Keratinocyte (primary cell): ENCODE measurements at places on chromosomes 2 and 18.
A peak's percentile ranks its signal among the peaks of the same experiment; 100 is the strongest.

GRCh38 chr2:23602116-23602515 is 217.1 kb downstream of the KLHL29 start:
- no peak for DNase-seq

DNA sequence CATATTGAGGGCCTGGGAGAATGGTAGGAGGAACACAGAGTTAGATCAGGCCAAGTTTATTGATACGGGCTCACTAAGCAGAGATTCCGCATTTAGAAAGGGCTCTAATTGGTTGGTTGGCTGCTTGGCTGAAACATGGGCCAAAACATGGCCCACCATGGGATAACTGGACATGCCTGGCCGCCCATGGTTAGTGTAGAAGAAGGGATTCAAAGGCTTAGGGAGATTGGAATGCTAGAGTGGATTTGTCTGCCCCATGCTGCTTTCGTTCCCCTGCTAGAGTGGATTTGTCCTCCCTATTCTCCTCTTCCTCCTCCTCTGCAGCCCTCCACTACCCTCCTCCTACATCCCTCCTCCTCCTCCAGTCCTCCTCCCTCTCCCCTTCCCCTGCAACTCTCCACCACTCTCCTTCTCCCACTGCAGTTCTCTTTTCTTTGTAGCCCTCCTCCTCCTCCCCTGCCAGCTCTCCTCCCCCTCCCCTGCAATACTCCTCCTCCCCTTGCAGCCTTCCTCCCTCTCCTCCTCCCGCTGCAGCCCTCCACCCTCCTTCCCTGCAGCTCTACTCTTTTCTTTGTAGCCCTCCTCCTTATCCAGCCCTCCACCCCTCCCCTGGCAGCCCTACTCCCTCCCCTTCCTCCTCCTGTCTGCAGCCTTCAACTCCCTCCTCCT is 17.2 kb downstream of the BOK start:
- no peak for DNase-seq

- no peak for DNase-seq
Measured at GRCh38 chr2:224894356-224894755, 147.9 kb downstream of the DOCK10 start.

GRCh38 chr2:95346738-95347671 is 49.9 kb downstream of the KCNIP3 start:
- DNase-seq: no peak

- DNase-seq: no peak
Measured at GRCh38 chr2:20447437-20448245, 767 bp downstream of the RHOB start.

DNA sequence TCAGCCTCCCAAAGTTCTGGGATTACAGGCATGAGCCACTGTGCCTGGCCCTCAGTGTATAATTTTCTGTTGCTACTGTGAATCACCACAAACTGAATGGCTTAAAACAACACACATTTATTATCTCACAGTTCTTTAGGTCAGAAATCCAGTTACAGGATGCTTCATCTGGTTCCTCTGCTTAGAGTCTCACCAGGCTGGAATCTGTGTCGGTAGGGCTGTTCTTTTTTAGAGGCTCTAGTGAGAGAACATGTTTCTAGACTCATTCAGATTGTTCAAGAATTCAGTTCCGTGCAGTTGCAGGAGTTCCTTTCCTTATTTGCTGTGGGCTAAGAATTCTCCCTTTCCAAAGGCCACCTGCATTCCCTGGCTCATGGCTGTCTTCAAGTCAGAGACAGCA is 22.2 kb downstream of the CCDC121 start:
- no peak for DNase-seq

DNA sequence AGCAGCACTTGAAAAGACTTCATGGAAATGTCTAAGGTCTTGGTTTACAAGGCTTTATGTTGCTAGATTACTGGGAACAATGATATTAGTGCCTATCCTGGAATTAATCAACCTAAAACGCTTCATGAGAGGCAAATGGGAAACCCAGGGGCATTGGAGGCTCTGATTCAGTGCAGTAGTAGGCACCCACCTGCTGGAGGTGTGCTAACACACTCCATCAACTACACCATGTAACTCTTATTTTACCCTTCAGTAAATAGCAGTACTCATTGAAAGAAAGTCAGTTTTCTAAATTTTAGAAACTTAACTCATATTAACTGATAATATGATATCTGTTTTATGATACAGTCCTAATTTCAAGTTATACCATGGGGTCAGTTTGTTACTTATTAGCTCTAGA is 17.4 kb upstream of the HNRNPA3 start:
- no peak for DNase-seq

GRCh38 chr2:9206991-9207640 is 504 bp downstream of the ASAP2 start:
- DNase-seq: no peak

GRCh38 chr2:20976527-20976926 is 67.3 kb downstream of the APOB start:
- no peak for DNase-seq

- DNase-seq: no peak
Measured at GRCh38 chr2:3624059-3624794, 29.3 kb downstream of the COLEC11 start.

- DNase-seq: no peak
Measured at GRCh38 chr2:181959508-181959907, 26.1 kb upstream of the PPP1R1C start.

DNA sequence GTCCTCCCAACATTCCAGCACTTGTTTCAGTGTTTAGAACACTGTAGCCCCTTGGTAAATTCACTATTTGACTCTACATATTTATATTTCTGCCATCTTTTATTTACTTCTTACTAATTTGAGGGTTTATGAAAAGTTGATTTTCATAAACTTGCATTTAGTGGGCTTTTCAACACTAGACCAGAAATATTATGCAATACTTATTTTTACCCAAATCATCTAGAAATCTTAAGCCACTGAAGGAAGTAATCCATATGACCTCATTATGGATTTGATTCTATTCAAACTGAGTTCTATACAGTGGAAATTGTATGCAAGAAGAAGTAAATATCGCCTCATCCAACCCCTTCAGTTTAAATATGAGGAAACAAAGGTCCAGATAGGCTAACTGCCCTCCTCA is 92.6 kb upstream of the VRK2 start:
- no peak for DNase-seq

DNA sequence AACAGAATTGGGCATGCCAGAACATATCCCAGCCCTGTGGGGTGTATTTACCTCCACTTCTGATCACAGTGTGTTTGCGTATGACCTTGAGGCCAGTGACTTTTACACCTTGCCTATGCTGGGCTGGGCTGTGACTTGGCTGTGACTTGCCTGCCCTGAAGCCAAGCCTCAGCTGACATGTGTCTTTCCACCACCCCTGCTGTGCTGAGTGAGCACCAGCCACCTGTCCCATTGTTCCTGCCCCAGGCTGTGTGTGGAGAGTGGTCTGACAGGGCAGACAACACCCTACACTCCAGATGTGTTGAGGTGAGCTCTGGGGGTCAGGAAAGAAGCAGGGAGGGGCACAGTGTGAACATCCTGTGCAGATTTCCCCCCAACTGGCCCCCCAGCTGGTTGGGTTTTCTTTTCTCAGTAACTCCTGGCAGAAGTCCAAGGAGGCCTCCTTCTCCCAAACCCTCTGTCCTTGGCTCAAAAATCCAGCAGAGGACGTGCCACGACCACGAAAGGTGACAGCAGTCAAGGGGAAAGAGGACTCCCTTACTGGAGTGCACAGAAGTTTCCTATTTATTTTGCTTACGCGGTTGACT is 5.1 kb upstream of the STEAP3 start:
- DNase-seq: no peak

- no peak for DNase-seq
Measured at GRCh38 chr18:2826581-2826980, 20.2 kb upstream of the EMILIN2 start.

- DNase-seq: no peak
Measured at GRCh38 chr2:145957929-145958328, 1438.0 kb upstream of the ZEB2 start.

DNA sequence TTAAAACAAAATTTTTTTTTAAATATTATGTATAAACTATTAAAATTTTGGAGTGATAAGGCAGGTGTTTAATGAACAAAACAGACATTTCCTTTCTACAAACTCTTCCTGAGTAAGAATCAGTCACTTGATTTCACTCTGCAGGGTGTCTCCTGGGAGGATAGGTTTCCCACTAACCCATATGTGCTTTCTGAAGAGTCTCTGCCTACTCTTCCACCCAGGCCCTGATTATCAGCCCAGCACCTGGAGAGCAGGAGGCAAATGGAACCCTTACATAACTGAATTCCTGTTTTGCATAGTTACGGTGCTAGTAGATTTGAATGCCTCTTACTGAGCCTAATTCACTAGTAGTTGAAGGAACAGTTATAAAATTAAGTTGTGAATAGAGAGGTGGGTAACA is 1718.6 kb downstream of the SUCLG1 start:
- DNase-seq: no peak

- no peak for DNase-seq
Measured at GRCh38 chr2:132670496-132671150, 618 bp upstream of the LYPD1 start.

DNA sequence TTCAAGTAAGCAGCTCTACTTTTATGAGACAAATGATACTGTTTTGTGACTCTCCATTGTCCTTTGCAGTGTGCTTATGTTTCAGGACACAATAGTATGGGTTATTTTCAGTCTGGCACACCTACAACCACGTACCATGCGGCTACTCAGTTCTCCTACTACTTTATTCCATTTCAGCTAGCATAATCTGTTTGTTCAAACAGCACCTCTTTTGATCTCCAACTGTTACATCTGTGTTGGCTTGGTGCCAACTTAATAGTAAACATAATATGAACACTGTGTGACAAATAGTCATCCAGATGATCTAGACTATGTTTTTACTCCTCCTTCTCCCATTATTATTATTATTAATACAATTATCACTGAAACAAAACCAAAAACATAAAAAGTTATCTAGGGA is 40.5 kb downstream of the MYO3B start:
- DNase-seq: no peak

- peak; percentile 96 for DNase-seq
Measured at GRCh38 chr2:231642631-231643494, 50.2 kb downstream of the TEX44 start.

DNA sequence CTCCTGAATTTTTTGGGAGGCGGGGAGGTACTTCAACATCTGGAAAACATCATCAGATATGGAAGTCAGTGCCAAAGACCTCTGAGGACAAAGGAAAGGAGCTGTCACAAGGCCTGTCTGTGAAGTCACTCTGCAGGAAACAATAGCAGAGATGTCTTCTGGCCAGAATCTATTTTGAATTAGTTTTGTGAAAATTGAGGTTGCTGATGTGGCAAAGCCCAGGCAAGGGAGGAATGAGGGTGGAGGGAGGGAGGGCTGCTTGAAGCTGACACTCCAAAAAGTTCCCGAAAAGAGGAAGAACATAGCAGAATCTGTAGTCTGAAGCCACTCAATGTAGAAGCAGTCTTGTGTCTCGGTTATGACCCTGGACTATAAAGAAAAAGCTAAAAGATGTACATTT is 151.1 kb upstream of the LHCGR start:
- no peak for DNase-seq

DNA sequence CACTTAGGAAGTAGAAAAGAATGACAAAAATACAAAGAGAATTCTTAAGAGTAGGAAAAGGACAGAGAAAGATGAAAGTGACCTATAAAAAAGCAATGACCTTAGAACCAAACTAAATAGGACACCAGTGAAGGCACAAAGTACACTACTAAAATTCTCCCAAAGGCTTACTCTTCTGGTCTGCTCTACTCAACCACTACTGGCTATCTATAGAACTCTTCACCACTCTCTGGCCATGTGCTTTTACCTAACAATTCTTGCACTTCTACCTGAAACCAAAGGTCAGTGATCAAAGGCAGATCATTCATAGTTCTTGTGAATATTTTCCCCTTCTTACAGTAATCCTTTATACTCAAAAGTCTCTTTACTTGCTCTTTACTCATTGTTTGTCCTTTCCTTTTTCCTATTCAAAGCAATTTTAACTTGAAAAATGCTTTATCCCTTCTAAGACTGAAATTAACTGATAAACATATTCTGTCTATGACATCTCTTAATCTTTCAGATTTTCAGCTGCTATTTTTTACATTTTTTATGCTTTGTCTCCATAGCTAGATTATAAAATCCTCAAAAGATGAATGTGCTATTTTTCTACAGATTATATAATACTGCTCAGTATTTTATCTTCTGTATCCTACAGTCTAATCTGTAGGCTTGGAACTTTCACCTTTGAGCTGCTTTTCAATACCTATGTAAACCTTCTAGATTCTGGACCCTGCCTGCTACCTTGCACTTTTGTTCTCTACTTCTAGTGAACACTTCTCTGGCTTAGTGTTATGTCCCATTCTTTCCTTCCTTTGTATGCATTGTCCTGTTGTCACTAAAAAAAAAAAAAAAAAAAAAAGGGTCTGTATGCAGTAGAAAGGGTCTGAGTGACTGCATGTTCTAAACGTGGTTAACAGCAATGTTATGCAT is 64.6 kb downstream of the NCKAP1 start:
- no peak for DNase-seq

- no peak for DNase-seq
Measured at GRCh38 chr2:175156534-175156933, 11.5 kb downstream of the ATF2 start.

GRCh38 chr2:102637358-102637757 is 18.0 kb downstream of the SLC9A2 start:
- DNase-seq: no peak

DNA sequence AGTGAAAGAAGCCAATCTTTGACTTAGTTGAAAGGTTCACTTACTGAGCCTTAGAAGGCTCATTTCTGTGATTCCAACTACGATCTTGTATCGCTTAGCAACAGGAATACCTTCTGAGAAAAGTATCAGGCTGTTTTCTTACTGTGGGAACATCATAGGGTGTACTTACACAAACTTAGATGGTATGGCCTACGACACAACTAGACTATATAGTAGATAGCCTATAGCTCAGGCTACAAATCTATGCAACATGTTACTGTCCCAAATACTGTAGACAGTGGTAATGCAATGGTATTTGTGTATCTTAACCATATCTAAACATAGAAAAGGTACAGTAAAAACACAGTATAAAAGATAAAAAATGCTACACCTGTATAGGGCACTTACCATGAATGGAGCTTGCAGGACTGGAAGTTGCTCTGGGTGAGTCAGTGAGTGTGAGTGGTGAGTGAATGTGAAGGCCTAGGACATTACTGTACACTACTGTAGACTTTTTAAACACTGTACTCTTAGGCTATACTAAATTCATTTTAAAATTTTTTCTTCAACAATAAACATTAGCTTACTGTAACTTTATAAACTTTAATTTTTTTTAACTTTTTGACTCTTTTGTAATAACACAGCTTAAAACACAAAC is 148.8 kb upstream of the STON1 start:
- no peak for DNase-seq

DNA sequence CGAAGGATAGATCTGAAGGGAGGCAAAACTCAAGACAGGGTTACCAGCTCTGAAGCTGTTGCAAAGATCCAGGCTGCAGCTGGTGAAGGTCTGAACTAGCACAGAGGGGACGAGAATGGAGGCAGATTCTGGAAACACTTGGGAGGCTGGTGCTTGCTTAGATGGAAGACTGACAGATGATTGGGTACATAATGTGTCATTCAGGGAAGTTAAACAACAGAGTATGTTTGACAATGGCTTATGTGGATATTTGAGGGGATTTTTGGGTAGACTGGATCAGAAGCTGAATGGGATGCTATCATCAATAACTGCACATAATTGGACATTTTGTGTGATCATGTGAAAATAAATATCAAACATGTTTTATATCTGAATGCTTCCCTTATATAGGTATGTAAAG is 2.3 kb upstream of the ZNF396 start:
- DNase-seq: no peak
